ENCODE measurements at places on chromosomes 6 and 20.

DNA sequence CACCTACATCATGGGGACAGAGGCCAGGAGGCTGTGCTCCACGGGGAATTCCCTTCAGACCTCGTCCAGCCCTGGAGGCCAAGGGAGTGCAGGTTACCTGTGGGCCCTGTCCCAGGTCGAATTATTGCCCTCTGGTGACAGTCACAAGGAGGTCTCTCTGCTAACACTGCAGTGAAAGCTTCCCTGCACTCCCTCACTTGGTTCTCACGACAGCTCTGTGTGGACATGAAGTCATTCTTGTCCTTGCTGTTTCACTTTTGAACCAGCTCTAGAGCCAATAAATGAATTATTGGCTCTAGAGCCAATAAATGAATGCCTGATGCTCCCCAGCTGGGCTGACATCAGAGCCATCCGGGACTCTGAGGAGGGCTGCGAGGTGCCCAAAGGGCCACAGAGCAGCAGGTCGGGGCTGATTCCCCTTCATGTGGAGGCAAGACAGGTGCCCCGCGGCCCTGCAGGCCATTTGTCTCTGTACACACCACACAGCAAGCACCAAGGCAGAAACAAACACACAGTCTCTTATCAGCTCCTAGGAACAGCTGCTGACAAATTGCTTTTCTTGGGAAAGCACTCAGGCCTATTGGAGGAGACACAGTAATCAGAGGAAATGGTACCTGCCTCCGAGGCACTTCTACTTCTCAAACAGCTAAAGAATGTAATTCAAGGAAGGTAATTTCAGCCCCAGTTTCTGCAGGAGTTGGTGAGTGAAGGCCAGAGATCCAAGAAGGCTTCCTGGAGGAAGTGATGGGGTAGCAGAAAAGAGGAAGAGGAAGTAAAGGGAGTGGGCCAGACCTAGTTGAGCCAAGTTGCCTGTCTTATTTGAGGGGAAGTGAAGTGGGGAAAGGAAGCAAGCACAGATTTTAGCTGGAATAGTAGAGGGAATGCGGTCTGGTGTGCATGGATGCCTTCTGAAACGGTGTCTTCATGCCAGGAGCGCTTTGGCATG is 27.5 kb upstream of the TBXT start:
- DNase-seq: no peak

DNA sequence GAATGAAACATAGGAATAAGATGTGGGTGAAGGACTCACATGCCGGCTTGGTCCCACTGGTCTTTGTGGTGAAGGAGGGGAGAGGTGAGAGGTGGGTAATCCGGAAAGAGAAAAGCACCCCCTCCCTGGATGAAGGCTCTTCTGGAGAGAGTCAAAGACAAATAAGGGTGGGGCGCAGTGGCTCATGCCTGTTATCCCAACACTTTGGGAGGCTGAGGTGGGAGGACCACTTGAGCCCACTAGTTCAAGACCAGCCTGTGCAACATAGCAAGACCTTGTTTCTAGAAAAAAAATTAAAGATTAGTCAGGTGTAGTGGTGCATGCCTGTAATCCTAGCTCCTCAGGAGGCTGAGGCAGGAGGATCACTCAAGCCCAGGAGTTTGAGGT is 3.1 kb downstream of the LTB start:
- DNase-seq: peak; percentile 61

DNA sequence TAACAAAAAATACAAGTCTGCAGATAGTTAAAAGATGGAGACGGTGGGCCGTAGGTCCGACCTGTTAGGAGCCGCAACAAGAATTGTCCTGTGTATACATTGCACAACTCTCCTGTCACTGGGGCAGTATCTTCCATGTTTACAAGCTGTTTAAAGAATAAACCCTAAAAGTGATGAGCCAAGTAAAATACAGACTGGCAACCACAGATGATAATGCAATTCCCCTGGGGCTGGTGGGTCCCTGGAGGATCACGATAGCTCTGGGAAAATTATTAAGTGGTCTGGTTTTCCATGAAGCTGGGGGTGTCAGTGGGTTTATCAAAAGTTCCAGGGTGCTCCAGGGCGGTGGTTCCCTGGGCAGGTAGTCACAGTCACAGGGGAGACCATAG is 8.1 kb upstream of the FAM50B start:
- DNase-seq: no peak

GRCh38 chr20:25020901-25021301 is 28.4 kb upstream of the APMAP start:
- no peak for DNase-seq

DNA sequence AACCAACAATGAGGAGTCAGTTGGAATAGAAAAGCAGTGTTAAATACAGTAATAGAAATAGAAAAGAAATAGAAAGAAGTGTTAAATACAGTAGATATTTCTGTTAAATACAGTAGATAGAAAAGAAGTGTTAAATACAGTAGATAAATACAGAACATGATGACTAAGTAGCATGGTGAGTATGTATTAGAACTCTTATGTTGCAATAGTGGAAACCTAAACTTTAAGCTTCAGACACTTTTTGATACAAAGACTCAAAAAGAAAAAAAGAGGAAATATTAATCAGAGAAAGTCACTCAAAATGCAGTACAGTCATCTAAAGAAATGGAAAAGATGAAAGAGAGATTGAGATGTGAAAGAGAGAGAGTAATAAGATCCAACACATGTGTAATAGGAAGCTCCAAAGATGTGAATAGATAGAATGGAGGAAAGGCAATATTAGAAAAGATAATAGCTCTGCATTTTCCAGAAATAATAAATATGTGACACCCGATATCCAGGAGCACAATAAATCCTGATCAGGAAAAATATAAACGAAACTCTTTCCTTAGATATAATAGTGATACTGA is 131.5 kb upstream of the KCNK16 start:
- DNase-seq: no peak

- no peak for DNase-seq
Observed at GRCh38 chr20:45432294-45432693, 16.4 kb downstream of the PIGT start.

GRCh38 chr6:17506962-17507361 is 93.1 kb upstream of the FAM8A1 start:
- no peak for DNase-seq

DNA sequence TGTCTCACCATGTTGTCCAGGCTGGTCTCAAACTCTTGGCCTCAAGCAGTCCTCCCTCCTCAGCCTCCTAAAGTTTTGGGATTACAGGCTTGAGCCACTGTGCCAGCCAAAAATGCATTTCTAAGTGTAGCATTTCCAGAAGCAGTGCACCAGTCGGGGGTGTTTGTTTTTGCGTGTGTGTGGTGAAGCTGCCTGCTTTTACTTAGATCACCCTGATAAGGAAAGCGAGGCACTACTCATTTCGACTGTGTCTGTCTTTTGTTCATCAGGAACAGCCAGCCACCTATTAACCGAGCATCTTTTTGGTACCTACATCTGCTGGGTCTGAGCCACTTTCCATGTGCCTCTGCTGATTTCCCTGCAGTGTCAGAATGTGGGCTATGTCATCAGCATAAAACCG is 18.7 kb downstream of the SIRT5 start:
- DNase-seq: no peak

- no peak for DNase-seq
Observed at GRCh38 chr20:33261465-33261864, 21.5 kb upstream of the BPIFB1 start.

DNA sequence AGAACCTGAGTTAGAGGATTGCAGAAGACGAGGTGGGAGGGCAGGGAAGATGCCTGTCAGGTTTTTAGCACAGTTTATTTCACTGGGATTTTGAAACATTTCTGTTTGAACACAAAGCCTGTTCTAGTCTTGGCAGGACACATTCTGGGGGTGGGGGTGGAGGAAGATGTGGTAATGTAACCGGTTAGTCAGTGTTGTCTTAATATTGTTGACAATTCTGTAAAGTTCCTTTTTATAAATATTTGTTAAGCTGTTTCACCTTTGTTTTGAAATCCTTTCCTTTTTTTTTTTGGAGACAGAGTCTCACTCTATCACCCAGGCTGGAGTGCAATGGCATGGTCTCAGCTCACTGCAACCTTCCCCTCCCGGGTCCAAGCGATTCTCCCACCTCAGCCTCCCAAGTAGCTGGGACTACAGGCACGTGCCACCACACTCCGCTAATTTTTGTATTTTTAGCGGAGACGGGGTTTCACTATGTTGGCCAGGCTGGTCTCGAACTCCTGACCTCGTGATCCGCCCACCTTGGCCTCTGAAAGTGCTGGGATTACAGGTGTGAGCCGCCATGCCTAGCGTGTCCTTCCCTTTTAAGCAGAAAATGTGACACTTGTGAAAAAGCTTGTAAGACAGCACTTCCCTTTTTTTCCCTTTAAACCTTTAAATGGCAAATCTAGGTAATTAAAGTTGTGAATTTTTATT is 20.2 kb downstream of the SLC9A8 start:
- no peak for DNase-seq

GRCh38 chr6:42720739-42721138 is 1.7 kb downstream of the PRPH2 start:
- no peak for DNase-seq

- no peak for DNase-seq
Observed at GRCh38 chr6:12602951-12603672, 113.5 kb upstream of the PHACTR1 start.

DNA sequence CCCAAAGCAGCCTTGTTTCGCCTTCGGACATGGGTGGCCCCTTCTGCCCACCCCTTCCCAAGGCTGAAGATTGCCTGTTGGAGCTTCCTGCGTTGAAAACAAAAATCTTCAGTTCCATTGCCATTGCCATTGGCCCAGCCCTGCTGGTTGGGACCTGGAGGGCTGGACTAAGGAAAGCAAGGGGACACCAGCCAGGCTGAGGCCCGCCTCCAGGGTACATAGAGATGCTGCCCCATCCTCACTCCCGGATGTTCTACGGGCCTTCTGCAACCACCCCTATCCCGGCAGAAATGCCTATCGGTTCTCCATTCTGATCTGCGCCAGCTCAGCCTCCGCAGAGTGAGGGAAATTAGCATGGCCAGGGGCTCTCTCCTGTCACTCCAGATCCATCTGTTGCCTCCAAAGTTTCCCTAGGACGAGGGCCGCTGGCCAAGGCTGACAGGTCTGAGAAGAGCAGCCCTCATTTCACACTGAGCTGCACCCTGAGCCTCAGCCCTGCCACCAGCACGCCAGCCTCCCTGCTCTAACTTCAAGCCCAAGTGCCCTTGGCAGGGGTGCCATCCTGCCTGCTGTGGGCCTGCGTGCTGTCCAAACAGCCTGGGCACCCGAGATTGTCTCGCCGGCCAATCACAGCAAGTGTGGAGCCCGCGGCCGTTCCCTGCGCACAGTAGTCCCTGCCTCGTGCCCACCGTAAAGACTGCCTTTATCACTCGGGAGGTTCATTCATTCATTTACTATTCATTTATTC is 13.4 kb upstream of the STX16 start:
- DNase-seq: no peak

DNA sequence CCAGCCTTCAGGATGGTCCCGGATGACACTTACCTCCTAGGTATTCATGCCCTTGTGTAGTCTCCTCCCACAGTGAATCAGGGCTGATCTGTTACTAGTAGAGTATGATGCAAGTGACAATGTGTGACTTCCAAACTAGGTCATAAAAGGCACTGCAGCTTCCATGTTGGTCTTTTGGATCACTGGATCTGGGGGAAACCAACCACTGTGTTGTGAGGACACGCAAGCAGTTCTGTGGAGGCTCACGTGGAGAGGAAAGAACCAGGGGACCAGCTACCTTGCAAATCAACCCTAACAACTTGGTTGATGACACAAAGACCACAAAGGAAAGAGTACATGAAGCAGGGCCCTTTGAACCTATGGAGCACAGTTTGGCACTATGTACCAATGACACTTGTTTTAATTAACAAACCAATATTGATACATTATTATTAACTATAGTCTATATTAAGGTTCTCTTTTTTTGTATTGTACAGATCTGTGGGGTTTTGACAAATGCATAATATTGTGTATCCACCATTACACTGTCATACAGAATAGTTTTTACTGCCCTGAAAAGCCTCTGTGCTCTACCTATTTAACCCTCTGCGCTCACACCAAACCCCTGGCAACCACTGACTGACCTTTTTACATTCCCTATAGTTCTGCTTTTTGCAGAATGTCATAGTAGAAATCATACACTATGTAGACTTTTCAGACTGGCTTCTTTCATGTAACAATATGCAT is 16.3 kb upstream of the SDCBP2 start:
- peak; percentile 24 for DNase-seq

- no peak for DNase-seq
Observed at GRCh38 chr6:107532706-107533105, 42.8 kb downstream of the SOBP start.

GRCh38 chr6:19837511-19838441 is 606 bp downstream of the ID4 start:
- no peak for DNase-seq

- no peak for DNase-seq
Observed at GRCh38 chr6:7821426-7821825, 89.2 kb downstream of the TXNDC5 start.

DNA sequence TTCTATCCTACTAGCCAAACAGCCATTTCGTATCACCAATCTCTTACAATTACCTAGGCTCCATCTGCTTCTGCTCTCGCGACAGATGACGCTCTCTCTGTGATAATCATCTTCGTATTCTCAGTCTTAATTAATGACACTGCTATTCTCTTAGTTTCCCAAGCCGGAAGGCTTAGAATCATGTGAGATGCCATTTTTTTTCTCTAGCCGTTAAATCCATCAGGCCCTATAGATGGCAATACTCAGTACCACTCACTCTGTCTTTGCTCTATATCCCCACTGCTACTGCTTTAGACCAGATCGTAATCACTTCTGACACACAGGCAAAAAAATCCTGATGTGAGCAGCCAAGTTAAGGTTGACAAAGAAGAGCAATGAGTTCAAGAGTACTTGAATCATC is 2.1 kb upstream of the THEMIS start:
- no peak for DNase-seq

DNA sequence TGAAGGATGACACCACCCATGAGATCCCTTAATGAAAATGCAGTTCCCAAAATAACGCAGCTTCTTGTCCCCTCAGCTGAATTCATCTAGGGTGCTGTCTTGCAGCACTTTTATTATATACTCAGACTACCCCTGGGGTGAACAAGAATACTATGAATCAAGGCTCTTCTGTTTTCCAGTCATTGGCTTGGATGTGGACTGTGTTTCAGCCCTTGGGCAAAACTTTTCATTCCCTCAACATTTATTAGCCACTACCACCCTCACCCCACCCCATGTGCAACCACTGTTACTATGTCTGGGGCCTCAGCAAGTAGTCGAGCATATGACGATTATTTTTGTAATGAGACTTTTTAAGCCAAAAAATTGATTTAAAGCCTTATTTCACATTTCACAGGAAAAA is 319.2 kb upstream of the PLN start:
- no peak for DNase-seq

DNA sequence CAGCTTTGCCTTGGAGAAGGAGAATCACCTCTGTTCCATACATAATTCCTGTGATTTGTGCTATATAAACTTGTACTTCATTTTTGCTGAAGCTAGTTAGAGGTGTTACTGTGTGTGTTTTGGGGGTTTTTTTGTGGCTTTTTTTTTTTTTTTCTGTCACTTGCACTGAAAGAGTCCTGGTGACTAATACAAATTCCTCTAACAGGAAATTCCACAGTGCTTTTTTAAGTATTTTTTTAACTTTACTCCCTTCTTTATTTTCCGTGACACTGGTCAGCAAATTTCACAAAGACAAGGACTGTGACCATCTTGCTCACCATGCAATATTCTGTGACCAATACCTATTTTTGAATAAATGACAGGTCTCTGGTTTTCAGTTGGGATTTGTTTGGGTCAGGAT is 110.5 kb downstream of the ISM1 start:
- no peak for DNase-seq
